ENCODE measurements at places on chromosomes 1 and 21. TPM values are rescaled to one million over a fixed set of nuclear protein-coding genes. Genes with fewer than 3 reads are reported as not detected.

TMPRSS15 gene
- 0.07 TPM for polyA plus RNA-seq

SERTAD4 gene
- polyA plus RNA-seq, result 21.7 TPM

GRCh38 chr1:150021191-150021694 lies 10.7 kb upstream of the OTUD7B start:
- no peak for DNase-seq

GRCh38 chr1:201466492-201466891 lies 2.5 kb downstream of the PHLDA3 start:
- no peak for DNase-seq

DNA sequence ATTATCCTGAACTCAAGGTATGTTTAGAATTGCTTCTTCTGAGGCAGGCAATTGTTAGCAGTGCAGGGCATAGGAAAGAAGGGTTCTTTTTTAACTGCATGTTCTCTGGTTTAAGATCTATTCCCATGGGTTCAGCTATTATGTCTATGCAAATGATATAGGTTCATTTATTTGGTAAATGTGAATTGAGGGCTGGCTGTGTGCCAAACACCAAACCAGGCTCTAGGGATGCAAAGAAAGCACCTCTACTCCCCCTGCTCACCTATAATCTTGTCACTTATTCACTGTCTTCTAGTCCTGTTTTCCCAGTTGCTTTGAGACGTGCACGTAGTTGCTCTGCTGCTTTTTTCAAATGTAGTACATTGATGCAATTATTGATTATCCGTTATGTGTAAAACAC lies 691 bp upstream of the KIFAP3 start:
- DNase-seq, result no peak

- DNase-seq, result no peak
These were observed 205.3 kb downstream of the TM2D1 start for GRCh38 chr1:61519631-61520030.

RGSL1 gene
- polyA plus RNA-seq, result not detected

KLF17 gene
- polyA plus RNA-seq, result not detected

DNA sequence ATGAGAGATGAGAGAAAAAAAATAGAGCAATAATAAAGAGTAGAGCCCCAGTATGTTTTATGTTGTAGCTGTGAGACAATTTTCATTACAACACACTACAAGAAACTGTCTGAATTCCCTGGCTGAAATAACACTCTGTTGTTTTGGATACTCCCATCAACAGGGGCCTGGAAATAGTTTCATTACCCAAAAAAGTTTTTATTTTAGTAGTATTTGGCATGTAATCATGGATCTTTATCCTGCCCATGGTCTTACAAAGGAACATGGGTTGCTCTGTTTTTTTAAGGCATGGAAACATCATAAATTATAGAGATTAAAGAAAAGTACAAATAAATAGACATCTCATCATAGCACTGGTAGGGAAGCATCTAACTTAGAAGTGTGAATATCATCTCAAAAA lies 56.3 kb downstream of the GNG12 start:
- no peak for DNase-seq

IVNS1ABP gene
- polyA plus RNA-seq, result 81.9 TPM

RNU1-2 gene
- polyA plus RNA-seq, result not detected

PDE4B gene
- 6.5 TPM for polyA plus RNA-seq

VAV3 gene
- polyA plus RNA-seq, result 135 TPM

- no peak for DNase-seq
These were observed 25.3 kb upstream of the EXOSC10 start for GRCh38 chr1:11124965-11125364.

DNA sequence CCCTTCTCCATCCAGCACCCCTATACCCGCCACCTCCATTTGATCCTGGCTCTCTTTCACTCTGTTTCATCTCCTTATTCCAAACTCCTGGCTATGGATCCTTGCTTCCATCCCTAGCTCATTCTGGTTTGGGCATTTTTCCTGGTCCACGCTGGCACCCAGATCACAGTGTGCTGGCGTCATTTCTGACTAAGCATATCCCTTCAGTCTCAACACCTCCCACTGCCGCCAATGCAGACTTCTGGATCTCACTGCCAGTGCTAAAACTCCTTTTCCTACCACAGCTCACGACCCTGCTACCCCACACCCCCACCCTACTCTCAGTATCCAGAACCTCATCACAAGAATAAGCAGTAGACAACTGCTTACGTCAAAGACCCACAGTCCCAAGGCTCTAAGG lies 16.3 kb downstream of the SEC16B start:
- no peak for DNase-seq

GRCh38 chr1:193763266-193763665 lies 576.9 kb upstream of the B3GALT2 start:
- DNase-seq, result no peak

GRCh38 chr1:29342351-29342750 lies 106.0 kb downstream of the PTPRU start:
- DNase-seq, result no peak

DNA sequence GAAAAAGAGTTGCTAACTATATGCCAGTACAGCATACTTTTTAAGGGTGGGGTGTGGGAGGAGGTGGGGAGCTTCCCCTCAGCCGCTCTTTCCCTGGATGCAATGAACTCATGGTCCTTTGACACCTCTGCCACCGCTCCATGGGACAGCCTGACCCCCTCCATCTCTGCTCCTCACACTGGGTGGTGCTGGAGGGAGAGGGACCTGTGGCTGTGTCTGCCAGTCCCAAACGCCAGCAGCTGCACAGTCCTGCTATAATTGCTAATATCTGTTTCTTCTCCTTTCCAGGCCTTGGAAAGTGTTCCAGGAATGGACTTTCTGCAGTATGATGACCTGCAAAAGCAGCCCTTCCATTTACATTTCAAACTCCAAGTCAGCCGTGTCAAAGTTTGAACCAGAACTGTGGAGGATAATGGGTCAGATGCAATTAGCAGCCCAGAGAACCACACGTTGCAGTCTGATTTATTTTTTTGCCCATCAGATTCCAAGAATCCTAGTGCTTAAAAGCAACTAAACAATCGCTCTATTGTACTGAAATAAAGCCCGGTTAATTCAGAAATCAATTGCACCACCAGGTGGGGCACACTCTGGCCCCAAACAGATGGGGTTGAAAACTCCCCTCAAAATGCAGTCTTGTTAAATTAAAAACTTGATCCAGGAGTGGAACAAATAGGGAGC lies 160.7 kb upstream of the LMO4 start:
- no peak for DNase-seq
